Lung (tissue), 17 donors: ENCODE measurements at places on chromosomes 3 and 15. TPM values are rescaled to one million over a fixed set of nuclear protein-coding genes. Genes with fewer than 3 reads are reported as not detected.

The FAM219B gene
- total RNA-seq, result 88.4 TPM

The IL5RA gene
- total RNA-seq, result 13.8 TPM

The LRRC31 gene
- 0.43 TPM for total RNA-seq

The CERS3 gene
- total RNA-seq, result not detected

The NSUN3 gene
- 61.0 TPM for total RNA-seq

The CCDC54 gene
- not detected for total RNA-seq

The DPPA4 gene
- total RNA-seq, result 0.58 TPM

The SLC26A6 gene
- total RNA-seq, result 24.5 TPM

The RPP14 gene
- 14.2 TPM for total RNA-seq

The ADCY5 gene
- 8.4 TPM for total RNA-seq

The CD96 gene
- 3.0 TPM for total RNA-seq

The THPO gene
- total RNA-seq, result 0.17 TPM

The STRC gene
- 1.0 TPM for total RNA-seq

The PTX3 gene
- total RNA-seq, result 45.8 TPM

The THUMPD3 gene
- 35.0 TPM for total RNA-seq

DNA sequence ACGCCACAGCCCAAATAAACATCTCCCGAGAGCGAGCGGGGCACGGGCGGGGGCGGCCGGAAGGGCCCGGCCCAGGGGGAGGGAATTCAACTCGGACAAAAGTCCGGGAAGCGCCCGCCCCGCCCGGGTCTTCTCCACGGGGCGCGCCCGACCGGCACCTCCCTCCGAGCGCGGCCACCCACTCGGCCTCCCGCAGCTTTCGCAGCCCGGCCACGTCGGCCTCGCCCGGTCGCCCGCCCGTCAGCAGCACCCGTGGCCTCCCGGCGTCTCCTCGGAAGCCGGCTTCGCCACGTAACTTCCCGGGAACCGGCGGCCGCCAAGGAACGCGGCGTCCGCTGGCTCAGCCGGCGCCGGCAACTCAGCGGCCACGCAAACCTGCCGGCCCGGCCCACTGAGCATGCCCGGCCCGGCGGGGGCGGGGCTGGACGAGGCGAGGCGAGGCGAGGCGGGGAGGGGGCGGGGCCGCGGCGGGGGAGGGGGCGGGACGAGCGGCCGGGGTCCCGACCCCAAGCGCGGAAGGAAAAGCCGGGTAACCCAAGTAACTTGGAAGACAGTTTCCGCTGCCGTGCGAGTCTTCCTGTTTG lies at the start of gene TJP1:
Gene TJP1 (minus strand): TSS at position 369 of the 584 bp plus-strand sequence. CDS start 440 bp downstream, outside the sequence.
- peak; percentile 75 for DNase-seq

GRCh38 chr3:1346386-1346785 lies 253.6 kb downstream of the CNTN6 start:
- DNase-seq, result no peak

GRCh38 chr3:39166134-39166710 lies 12.8 kb upstream of the CSRNP1 start:
- DNase-seq, result peak; percentile 43

- no peak for DNase-seq
Observed at GRCh38 chr15:51969728-51970127, 1.9 kb downstream of the LEO1 start.

GRCh38 chr3:103381296-103382079 lies 946.7 kb downstream of the ZPLD1 start:
- DNase-seq, result no peak

GRCh38 chr3:45631486-45631885 lies 36.9 kb downstream of the LIMD1 start:
- DNase-seq, result peak; percentile 54

GRCh38 chr3:175869404-175869803 lies 1010.3 kb downstream of the NAALADL2 start:
- no peak for DNase-seq

- DNase-seq, result no peak
Observed at GRCh38 chr15:62509395-62509958, 344.4 kb upstream of the C2CD4B start.

DNA sequence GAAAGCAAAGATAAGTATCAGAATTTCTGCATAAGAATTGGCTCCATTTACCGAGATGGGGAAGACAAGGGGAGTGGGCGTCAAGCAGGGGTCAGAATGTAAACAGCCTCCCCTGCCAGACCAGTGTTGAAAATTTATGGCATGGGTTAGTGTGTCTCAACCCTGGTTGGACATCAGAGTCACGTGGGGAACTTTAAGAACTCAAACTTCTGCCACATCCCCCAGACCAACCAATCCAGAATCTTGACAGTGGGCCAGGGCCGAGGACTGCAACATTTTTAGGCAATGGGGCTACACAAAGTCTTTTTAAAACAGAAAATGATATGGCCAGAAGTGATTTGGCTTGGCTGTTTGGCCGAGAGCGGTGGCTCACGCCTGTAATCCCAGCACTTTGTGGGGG lies 14.3 kb upstream of the MASP1 start:
- no peak for DNase-seq

DNA sequence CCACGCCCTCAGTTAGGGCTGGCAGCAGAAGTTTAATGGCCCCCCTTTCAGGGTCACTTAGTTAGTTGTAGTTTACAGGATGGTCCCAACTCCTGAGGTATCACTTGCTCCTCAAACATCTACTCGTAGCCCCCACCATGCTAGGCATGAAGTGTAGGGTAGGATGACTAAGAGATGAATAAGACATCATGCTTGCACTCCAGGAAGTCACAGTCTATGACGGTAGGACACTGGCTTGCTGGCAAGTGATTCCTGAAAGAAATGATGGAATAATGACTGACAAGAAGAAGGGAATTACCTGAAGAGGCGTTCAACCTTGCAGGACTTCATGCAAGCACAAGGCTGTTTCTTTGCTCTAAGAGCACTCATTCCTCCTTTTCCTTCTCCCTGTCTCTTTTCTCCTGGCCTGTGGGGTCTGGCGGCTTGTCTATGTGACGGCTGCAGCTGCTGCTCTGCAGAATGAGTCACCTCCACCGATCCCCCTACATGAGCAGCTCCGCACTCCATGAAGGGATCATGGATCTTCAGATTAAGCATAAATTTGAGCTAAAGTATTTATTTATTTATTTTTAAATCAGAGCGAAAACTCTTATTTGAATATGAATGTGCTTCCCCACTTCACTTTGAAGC lies 82.9 kb upstream of the BOC start:
- no peak for DNase-seq

DNA sequence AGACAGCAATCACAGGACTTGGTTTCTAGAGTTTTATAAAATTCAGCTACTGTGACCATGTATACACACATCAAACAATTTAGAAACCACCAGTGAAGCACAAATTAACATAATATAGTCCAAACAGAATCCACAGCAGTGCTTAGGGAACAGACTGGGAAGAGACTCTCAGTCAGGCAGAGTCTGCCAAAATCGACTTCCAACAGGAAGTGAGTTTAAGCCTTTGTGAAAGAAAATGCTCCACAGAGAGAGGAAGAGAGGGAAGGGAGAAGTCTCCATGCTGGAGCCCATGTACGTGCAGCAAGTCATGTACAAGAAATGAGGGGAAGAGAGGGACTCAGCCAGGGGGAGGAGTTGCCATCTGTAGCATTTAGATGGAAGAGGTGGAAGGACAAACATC lies 172.6 kb downstream of the IL5RA start:
- no peak for DNase-seq

GRCh38 chr15:80418892-80419537 lies 14.8 kb downstream of the ARNT2 start:
- DNase-seq, result no peak

DNA sequence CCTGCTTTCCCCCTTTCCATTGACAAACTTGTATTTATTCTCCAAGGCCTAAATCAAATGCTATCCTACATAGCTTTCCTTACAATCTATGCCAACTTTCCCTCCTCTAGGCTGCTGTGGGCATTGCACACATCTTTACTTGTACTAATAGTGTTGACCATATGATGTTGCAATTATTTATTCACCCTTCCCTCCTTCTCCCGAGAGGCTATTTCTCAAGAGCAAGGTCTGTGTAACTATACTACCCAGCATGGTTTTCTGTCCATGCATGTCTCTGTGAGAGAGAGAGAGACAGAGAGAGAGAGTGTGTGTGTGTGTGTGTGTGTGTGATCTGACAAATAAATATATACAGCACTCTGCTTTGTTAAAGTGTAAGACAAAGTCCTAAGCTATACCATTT lies 63.8 kb downstream of the GTPBP8 start:
- peak; percentile 27 for DNase-seq

GRCh38 chr15:71532994-71533393 lies 277.4 kb upstream of the NR2E3 start:
- DNase-seq, result no peak

GRCh38 chr3:7367968-7368367 lies 507.1 kb downstream of the GRM7 start:
- DNase-seq, result no peak

DNA sequence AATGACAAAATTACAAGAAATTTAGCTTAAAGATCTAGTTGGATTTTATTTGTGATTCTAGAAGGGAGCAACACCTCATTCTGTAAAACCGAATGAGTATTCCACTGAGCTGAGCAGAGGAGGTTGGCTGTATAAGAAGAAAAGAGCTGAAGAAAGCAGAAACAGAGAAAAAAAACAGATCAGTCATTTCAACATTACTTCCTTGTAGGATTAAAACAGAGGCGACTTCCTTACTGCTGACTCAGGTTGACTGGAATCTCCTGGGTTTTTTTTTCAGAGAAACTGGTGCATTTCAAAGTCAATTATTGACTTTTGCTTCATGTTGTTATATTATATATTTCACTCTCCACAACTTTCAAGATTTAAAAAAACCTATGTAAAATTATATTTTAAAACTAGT lies 368.1 kb upstream of the UBE2E2 start:
- DNase-seq, result peak; percentile 27

DNA sequence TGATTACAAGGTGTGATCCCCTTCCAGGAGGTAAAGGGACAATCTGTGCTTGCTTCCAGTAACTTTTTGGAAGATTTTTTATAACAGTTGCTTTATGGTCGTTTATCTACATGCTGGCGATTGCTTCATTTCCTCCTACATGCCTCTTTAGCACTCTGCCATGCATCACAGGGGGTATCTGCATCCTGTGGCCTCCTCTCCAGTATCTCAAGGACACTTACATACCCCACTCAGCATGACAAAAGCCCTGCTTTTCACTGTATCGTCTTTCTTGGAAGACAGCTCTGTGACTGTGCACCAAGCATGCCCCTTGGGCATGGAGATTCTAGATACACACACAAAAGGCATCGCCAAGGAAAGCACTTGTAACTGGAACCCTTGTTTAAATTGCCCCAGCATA lies 25.3 kb downstream of the CAPN3 start:
- DNase-seq, result no peak

GRCh38 chr3:180185650-180186049 lies 148.9 kb upstream of the PEX5L start:
- DNase-seq, result no peak
